ENCODE measurements at places on chromosomes 1 and 21. TPM values are rescaled to one million over a fixed set of nuclear protein-coding genes. Genes with fewer than 3 reads are reported as not detected.

- peak; percentile 83 for ATAC-seq
Observed at GRCh38 chr1:60281360-60281932, 207.9 kb upstream of the C1orf87 start.

GRCh38 chr1:246583056-246583440, 16.8 kb downstream of the CNST start:
- ATAC-seq: no peak

DNA sequence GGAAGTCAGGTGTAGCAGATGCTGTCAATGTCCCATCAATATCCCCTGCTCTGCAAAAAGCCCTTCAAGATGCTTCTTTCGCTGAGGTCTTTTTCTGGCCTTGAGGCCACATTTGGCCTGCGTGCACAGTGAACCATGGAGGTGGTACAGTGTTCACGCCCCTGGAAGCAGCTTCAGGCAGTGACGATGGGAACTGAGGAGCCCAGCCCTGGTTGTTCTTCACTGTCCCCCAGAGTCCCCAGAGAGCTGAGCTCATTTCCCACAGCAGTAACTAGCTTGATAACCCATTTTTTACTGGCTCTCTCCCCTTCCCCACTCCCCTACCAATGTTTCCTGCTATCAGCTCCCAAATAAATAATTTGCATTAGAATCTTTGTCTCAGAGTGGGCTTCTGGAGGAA, 76.5 kb downstream of the OLIG1 start:
- ATAC-seq: no peak

DNA sequence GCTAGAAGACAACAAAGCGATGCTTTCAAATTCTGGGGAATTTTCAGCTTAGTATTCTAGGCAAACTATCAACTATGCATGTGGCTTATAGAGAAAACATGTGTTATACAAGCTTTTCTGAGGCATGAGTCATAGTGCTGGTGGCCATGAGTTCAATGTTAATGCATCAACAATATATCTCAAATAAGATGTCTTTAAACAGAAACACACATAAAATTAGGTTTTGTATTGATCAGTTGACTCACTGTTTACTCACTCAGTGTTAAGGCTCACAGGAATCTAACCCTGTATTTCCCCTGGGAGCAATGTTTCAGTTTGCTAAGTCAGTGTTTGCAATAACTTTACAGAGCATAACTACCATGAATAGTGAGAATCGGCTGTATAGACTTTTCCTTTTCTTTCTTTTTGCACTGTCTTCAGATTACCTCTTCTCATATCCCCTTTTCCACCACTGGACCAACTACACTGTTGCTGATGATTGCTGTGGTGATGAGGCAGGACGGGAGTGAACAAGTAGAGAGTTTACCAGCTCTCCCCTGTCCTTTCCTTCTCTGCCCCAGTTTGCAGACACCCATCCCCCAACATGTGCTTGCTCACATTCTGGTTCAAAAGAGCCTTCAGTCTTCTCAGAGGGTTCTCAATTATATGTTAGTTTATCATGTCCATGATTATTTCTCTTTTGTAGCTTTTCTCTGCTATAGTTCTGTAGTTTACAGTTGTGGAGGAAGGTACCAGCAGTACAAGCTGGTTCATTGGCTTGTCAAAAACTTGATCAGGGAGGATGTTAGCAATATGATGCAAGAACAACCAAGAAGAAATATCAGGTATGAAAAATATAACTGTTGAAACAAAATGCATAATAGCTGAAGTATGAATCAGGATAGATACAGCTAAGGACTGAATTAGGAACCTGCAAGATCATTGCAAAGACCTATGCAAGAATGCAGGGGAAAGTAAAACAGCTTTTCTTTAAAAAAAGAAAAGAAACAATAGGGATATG, 23.9 kb downstream of the CD2 start:
- ATAC-seq: peak; percentile 52

DNA sequence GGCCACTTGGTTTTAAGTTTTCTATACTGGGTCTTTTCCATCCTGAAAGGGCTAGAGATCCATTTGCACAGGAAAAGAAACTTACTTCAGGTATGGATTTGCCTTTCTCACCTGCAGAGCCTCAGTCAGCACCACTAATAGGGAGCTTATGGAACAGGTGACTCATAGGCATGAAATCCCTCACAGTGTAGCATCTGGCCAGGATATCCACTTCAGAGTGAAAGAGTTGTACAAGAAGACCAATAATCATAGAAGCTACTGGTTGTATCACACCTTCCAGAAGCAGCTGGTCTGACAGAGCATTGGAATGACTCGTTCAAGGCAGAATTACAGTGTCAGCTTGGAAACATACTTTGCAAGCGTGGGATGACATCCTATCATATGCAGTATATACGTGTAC, 26.3 kb upstream of the SYT14 start:
- ATAC-seq: no peak

GRCh38 chr1:220521778-220522177, 6.2 kb upstream of the MARK1 start:
- ATAC-seq: peak; percentile 94

DNA sequence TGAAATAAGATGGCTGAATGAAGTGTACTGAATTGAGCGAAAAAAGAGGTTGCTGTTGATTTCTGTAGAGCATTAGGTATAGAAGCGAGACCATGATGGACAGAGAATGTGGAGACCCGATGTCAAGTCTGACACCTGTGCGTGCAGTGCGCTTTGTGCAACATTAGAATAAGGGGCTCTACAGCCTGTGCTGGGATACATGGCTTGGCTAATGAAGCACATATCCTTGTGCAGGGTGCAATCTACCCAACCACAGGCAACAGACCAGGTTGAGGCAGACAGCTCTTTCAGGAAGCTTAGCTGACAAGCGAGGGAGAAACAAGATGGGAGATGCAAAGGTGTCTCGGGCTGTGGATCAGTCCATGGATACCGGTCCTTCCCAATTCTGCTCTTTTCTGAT, 18.9 kb downstream of the GPA33 start:
- ATAC-seq: no peak

- peak; percentile 22 for ATAC-seq
Observed at GRCh38 chr1:36448530-36449056, 1.7 kb downstream of the OSCP1 start.

- ATAC-seq: no peak
Observed at GRCh38 chr1:55428231-55428630, 213.1 kb upstream of the USP24 start.

NPR1 gene
- 1.8 TPM for total RNA-seq

BLZF1 gene
- total RNA-seq: 28.9 TPM

POU3F1 gene
- 6.0 TPM for total RNA-seq

Measured in esophagus mucosa (tissue), 1 donor.